ENCODE measurements at places on chromosomes 2 and 18.

- no peak for DNase-seq
Observed at GRCh38 chr2:86519349-86519748, 43.9 kb downstream of the CHMP3 start.

GRCh38 chr2:12649602-12650400 lies 66.9 kb upstream of the TRIB2 start:
- no peak for DNase-seq

DNA sequence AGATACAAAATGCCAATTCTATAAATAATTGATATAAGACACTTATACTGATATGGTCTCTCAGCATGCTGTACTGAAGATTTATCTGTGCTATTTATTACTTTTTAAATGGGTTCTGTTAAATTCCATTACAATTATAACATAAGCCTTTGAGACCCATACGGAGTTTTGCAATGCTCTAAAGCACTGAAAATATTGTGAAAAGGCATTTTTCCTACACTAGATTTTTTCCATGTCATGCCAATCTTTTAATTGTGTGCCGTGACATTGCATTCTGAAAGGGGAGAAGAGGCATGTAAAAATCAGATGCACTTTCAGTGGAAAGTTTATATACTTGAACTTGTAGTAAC lies 46.5 kb downstream of the EFEMP1 start:
- DNase-seq = no peak

- no peak for DNase-seq
Observed at GRCh38 chr2:203261326-203262159, 22.7 kb downstream of the CYP20A1 start.

GRCh38 chr2:108786008-108786353 lies 590 bp upstream of the CCDC138 start:
- no peak for DNase-seq

- DNase-seq = no peak
Observed at GRCh38 chr2:10375570-10376281, 72.4 kb downstream of the ODC1 start.

- DNase-seq = no peak
Observed at GRCh38 chr2:176186024-176186423, 2.4 kb upstream of the HOXD1 start.

GRCh38 chr18:59787998-59788790 lies 91.0 kb upstream of the CCBE1 start:
- DNase-seq = no peak

DNA sequence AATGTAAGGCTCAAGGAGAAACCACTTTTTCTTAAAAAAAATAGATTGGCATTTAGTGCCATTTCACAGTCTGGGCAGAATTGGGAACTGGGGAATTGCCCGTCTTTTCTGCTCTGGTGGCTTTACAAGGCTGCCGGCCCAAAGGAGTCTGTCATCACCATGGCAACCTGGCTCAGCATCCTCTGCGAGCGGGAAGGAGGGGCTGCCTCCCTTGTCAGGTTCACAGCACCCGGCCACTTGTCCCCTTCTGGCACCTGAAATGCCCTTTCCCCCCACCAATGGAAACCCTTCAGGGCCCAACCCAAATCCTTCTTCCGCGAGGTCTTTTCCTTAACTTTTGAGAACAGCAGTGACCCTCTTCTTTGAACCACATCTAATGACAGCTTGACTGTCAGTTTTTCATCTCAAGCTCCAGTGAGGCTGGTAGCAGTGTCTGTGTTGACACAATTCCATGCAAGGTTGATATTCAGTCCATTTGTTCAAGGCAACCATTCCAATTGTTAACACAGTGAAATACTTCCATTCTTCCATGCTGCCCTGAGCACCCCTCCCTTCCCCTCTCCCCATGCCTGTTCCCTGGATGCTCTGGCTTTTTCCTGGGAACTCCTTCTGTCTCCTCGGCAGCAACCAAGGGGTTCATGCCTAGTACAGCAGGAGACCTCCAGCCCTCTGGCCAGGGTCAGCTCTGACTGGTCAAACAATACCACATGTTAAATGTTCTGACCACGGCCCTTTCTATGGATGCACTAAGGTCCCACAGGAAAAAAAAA lies 79.6 kb downstream of the DNER start:
- DNase-seq = no peak

- no peak for DNase-seq
Observed at GRCh38 chr2:228575897-228576296, 394.4 kb upstream of the SPHKAP start.

DNA sequence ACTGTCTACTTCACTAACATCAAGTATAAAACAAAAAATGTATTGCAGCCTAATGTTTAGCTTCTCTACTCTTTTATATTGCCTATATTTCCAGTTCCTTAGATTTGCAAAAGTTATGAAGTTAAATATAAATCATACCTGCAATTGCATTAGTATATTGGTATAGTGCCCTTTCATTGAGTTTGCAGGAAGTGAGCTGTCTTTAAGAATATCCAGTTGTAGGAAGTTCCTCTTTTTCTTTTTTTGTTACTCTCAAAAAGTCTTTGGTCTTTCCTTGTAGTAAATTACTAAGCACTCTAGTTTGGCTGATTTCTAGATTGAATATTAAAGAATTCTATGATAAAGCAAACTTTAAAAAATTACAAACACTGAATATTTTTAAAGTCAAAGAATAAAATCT lies 71.3 kb upstream of the FN1 start:
- DNase-seq = no peak

DNA sequence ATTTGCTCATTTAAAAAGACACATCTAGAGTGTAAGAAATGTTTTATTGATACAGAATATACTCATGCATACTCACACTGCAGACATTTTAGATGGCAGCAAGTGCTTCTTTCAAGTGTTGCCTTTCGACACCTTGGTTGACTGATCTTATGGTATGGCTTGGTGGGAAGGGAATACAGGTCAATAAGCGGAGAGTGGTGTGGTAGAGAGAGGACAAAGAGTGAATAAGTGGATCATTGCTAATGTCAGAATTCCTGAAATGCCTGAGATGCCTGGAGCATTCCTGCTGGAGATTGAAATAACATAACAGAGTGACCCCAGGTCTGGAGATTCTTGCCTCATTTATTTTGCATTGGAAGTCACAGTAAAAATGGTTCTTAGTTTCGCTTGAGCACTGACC lies 76.7 kb downstream of the RND3 start:
- DNase-seq = no peak

GRCh38 chr2:148640767-148641166 lies 3.8 kb upstream of the EPC2 start:
- no peak for DNase-seq

DNA sequence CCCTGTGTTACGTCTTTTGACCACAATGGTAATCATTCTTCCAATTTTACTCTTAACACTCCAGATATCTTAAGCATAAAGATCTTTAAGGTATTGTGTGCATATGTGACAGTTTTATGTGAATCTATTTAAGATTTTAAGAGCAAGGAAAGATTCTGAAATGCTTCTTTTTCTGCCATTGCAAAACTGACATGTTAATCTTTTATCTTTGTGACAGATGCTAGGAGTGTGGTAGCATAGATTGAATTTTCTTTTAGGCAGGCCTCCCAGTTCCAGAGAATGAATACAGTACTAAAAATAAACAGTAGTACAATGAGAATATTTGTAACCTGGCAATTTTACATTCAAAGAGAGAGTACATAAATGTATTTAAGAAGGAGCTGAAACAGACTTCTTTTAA lies 232.5 kb upstream of the ZSWIM2 start:
- no peak for DNase-seq

DNA sequence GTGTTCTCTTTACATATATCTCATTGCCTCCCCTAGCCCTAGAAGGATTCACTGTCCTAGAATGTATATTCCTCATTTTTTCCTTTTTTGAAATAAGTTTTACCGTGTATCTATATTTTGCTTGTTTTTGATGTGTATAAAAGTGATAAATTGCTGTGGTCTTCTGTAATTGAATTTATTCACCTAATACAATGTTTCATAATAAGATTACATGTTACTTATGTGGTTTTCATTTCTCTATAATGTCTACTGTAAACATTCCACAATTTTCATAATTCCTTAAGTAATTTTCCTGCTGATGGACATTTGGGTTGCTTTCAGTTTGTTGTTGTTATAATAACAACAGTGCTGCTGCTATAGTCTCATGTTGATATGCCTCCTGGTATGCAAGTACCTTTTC lies 118.2 kb downstream of the PHLPP1 start:
- no peak for DNase-seq

DNA sequence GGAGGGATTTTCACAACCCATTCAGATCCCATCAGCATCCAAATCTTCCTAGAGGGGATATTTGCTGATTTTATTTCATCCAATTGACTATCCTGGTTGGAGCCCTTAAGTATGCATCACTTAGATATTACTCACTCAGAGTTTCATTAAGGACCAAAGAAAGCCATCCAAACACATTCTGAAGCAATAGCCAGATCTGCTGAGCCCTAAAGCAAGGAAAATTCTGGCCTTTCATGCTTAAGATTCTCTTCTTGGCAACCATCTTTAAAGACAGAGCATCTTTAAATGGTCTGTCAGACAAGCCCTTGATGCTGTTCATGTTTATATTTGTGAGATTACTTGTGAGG lies 40.9 kb upstream of the C1D start:
- DNase-seq = no peak

GRCh38 chr2:106523976-106524665 lies 37.0 kb downstream of the CD8B2 start:
- no peak for DNase-seq

GRCh38 chr18:32401621-32402020 lies 69.1 kb downstream of the GAREM1 start:
- DNase-seq = no peak

GRCh38 chr2:40332191-40332826 lies 119.6 kb downstream of the SLC8A1 start:
- peak; percentile 54 for DNase-seq

GRCh38 chr18:55351980-55352714 lies 235.8 kb downstream of the TCF4 start:
- DNase-seq = no peak

- DNase-seq = peak; percentile 52
Observed at GRCh38 chr2:201414099-201415023, 36.9 kb downstream of the TRAK2 start.

Data from bone marrow (tissue), 2 donors.